ENCODE measurements at places on chromosomes 4 and X.

DNA sequence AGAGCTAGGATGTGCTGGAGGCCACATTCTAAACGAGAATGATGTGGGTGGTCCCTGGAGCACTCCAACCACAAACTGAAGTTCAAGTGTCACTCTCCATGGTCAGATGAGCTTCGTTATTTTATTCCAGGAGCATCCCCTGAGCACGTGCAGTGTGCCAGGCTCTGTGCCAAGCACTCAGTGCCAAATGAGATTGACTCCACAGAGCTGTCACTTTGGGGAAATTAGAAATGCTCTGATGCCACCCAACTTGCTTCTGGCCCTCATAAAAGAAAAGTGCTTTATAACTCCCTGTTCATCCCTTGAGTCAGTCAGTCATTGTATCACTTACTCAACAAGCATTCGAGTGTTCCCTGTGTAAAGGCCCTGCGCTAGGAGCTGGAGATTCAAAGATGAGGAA, 91.2 kb downstream of the RTL5 start:
- DNase-seq: no peak

- DNase-seq: no peak
These were observed 6.9 kb downstream of the CCNB3 start for GRCh38 chrX:50211510-50211909.

DNA sequence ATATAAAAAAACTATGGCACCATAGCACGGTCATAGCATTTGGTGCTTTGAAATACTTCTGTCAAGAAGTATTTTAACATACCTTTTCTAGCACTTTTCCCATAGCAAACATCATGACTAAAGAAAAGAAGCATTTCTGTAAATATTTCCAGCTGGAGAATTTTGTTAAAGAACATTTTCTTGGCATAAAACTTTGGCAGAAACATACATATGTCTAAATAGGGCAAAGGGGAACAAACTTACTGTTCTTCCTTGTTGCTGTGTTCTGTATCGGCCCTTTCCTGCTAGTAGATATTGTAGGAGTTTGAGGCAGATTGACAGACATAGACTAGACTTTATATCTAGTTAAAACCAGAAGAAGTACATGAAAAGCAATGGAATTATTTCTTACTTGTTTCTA, 2368.5 kb downstream of the PCDH7 start:
- DNase-seq: no peak

DNA sequence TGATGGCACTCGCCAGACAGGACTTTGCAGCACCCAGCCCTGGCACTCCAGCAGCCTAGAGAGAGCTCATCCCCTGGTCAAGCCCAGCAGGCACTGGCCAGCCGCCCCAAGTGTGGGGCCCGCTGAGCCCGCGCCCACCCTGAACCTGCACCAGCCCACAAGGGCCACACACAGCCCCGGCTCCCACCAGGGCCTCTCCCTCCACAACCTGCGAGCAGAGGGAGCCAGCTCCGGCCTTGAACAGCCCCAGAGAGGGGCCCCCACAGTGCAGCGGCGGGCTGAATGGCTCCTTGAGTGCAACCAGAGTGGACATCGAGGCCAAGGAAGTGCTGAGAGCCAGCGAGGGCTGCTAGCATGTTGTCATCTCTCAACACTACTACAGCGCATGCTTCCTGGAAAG, 34.4 kb upstream of the DEFB131A start:
- no peak for DNase-seq

- no peak for DNase-seq
These were observed 18.1 kb downstream of the USP46 start for GRCh38 chr4:52640808-52641565.

DNA sequence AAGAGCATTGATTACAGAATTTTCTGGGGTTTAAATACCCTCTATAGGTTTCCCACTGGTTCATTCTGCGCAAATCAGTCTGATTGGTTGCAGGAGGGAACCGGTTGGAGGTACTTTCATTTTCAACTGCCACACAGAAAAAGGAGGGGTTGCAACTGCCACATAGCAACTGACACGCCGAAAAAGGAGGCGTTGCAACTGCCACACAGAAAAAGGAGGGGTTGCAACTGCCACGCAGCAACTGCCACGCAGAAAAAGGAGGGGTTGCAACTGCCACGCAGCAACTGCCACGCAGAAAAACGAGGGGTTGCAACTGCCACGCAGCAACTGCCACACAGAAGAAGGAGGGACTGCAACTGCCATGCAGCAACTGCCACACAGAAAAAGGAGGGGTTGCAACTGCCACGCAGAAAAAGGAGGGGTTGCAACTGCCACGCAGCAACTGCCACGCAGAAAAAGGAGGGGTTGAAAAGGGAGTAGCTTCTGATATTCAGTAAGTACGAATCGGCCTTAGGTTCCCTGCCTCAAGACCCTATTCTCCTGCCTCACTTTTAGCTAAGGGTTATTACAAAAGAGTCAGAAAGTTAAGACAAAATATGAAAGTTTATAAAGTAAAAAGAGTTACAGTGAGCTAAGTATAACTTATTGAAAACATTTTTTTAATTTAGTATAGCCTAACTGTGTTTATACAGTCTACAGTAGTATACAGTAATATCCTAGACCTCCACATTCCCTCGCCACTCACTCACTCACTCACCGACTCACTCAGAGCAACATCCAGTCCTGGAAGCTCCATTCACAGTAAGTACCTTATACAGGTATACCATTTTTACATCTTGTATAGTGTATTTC, 431.8 kb downstream of the KCTD8 start:
- DNase-seq: no peak

- no peak for DNase-seq
These were observed 158.1 kb upstream of the CXorf66 start for GRCh38 chrX:140123446-140123845.

DNA sequence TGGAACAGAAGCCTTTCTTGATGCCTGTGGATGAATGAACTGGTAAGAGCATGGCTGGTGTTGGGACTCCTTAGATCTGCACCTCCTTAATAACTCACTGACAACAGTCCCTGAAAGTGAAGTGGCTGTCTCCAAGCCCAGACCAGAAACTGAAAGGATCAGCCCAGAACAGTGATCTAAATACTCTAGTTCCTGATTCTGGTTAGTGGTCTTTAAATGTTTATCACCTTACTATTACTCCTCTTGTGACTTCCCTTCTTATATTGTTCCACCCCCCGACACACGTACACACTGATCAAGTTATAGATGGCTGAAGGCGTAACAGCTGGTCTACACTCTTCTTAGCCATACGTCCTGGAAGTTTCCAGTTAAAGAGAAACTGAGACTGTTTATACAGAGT, 33.8 kb upstream of the ARMCX2 start:
- no peak for DNase-seq

- DNase-seq: no peak
These were observed 1544.1 kb upstream of the ADGRL3 start for GRCh38 chr4:59655996-59656395.

GRCh38 chr4:7697343-7697742, 242.3 kb downstream of the AFAP1 start:
- DNase-seq: no peak

- DNase-seq: no peak
These were observed 1.4 kb downstream of the ADGRA3 start for GRCh38 chr4:22514481-22514880.

DNA sequence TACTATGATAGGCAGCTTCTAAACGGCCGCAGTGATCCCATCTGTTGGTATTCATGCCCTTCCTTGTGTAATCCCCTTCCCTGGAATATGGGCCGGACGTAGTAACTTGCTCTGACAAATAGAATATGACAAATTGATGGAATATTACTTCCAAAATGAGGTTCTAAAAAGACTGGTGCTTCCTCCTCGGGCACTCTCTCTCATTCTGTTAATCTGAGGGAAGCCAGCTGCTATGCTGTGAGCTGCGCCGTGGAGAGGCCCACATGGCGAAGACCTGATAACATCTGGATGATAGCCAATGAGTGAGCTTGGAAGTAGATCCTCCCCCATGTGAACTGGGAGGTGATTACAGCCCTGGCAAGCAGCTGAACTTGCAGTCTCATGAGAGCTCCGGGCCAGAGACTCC, 27.2 kb upstream of the SLC25A4 start:
- DNase-seq: no peak

DNA sequence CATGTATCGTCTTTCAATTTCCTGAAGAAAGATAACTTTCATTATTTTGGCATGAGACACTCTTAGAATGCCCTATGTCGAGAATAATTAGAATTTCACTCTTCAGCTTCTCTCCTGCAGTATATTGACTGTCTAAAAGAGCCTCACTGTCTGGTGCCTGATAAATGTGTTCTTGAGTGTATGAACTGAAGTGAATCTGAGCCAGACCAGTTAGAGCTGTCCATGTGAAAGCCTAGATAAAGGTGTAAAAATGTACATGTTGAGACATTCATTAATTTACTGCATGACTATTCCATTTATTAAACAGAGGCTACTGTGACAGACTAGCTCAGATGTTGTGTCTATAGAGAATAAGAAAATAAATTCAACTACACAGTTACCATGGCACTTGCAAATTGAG, 283.2 kb downstream of the PCDH18 start:
- DNase-seq: no peak

GRCh38 chrX:145393702-145394235, 146.5 kb downstream of the SPANXN1 start:
- no peak for DNase-seq

- DNase-seq: no peak
These were observed 76.8 kb upstream of the GC start for GRCh38 chr4:71860643-71861042.

DNA sequence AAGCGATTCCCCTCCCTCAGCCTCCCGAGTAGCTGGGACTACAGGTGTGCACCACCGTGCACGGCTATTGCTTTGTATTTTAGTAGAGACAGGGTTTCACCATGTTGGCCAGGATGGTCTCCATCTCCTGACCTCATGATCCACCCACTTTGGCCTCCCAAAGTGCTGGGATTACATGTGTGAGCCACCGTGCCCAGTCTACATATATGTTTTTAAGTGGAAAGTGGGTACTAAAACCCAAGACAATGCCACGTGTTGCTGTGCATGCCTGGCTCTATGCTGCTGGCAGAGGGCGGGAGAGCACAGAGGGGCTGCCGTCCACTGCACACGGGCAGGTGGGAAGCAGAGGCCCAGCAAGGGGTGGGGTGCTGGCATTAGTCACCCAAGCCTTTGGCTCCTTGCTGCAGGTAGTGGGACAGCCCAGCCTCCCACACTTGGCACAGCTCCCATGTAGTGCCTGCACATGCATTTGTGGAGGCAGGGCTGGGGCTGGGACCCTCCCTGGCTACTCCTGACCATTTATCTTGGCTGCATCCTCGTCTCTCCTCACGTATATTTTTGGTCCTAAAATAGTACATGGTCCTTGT, 3.5 kb downstream of the EMD start:
- DNase-seq: no peak

GRCh38 chr4:40722576-40723161, 27.1 kb upstream of the NSUN7 start:
- DNase-seq: no peak

GRCh38 chrX:113384628-113385027, 544.0 kb upstream of the AMOT start:
- no peak for DNase-seq

- no peak for DNase-seq
These were observed 63.4 kb downstream of the CHRDL1 start for GRCh38 chrX:110732266-110732665.

DNA sequence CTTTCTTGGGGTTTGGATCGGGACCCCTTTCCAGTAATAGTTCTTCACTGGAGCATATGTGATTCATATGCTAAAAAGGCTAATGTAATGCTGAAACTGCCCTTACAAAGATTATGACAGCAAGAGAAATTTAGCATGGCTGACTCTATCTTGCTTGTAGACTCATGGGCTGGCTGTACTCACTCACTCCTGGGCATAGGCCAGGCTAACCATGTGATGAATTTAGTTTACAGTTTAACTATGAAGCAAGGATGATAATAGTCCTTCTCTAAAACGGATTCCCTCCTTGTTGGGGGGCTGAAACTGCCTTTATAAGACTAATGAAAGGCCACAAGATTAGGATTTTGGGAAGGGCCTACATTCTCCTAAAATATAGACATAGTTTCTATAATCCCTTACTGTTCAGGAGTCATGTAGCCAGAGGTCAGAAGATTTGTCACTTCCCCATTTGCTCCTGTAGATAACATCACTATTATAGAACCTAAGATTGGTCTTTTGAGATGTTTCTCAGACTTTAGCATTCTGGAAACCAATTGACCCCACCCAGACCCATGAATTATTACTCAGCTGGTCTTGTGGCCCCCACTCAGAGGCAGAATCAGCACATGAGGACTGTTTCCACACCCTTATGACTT, 20.8 kb upstream of the CEP135 start:
- no peak for DNase-seq

DNA sequence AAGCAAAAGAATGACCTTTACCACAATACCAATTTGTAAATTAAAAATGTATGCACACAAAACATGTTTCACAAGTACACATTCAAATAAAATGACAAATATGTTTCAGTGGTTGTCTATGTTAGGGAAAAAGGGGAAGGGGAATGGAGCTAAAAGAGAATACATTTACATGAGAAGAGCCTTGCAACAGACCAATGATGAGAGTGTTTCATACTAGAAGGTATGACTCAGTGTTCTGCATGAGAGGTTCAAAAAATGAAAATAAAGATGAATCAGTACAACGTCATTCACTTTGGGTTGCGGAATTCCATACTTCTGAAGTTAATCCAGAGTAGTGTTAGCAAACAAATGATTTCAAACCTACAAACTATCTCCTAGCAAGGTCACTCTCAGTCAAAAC, 51.7 kb downstream of the RPGR start:
- DNase-seq: no peak

DNA sequence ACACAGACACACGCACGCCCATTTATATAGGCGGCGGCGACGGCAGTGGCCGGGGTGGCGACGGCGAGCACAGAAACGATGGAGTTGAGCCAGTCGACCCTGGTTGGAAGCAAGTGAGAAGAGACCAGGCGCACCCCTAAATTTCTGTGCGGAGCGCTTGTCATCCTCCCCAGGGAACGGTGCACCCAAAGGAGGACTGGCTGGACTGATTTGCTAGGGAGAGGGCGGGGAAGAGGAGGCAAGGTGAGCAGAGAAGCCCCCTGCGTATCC, 302 bp downstream of the NHS start:
- no peak for DNase-seq

DNA sequence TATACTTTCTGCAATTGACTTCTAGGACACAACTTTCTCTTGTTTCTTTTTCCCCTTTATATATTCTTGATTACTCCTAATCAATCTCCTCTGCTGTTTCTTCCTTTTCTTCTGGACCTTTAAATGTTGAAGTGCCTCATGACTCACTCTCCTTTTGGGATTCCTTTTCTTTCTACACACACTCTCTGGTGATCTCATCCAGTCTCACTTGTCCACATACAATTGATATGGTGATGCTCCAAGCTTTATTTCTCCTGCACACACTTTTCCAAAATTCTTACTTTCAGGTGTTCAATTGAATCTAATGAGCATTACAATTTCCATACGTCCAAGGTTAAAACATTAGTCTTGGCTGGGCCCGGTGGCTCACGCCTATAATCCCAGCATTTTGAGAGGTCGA, 794.8 kb upstream of the EPHA5 start:
- DNase-seq: no peak
